ENCODE measurements at places on chromosomes 5 and 9.

GRCh38 chr5:171429543-171429910 is 10.1 kb downstream of the FGF18 start:
- no peak for DNase-seq

GRCh38 chr5:149826574-149826973 is 96.5 kb downstream of the PPARGC1B start:
- DNase-seq = no peak

DNA sequence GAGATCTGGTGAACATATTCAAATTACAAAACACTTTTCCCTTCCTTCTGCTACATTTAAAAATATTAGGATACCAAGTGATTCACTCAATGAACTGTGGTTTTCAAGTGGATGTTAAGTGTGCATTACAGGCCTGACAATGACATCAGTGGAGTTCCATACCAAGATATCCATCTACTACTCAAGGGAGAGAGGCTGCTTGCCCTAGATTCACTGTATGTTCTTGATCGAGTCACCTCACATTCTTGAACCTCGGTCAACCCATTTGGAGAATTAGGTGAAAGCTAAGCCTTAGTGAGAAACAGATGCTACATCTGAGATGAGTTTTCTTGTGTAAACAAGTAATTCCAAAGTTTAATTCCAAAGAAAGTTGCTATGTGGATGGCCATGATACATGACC is 142.2 kb downstream of the FGF10 start:
- no peak for DNase-seq

DNA sequence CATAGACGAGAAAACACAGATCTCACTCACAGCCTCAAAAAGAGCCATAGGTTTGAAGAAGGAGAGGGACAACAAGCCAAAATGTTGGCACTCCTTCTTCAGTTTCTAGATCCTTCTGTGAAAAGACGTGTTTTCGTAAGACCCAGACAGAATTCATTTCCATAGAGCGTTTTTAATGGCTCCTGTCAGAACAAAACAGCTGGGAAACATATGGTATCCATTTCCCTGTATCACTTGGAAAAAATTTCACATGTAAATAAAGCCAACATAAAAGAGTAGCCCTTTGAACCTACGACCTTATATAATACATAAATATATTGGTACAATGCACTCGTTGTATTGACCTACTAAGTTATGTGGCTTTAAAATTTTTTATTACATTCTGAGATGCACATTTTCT is 108.1 kb downstream of the SNCAIP start:
- DNase-seq = no peak

DNA sequence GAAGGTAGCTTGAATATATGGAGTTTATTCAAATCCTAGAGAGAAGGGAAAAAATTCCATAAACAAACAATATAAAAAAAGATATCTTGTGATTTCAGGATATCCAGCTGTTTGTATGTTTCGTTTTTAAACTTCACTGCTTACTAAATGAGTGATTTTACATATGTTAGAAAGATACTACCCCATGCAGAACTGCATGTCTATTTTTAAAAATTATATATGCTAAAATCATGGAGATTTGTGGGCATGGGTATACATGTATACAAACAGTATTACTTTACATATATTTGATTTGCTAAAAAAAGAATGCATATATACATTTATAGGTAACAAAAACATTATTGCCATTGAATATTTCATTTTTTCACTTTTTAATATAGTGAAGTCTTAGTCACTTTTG is 178.3 kb downstream of the KDM4C start:
- DNase-seq = no peak

GRCh38 chr9:88816591-88816990 is 174.7 kb upstream of the S1PR3 start:
- DNase-seq = no peak

GRCh38 chr9:70340572-70340971 is 73.9 kb downstream of the KLF9 start:
- no peak for DNase-seq

- no peak for DNase-seq
Measured at GRCh38 chr5:133321833-133322420, 270.1 kb downstream of the HSPA4 start.

- DNase-seq = no peak
Measured at GRCh38 chr5:115946655-115947054, 15.6 kb upstream of the LVRN start.
